ENCODE measurements at places on chromosomes 5 and 9. TPM values are rescaled to one million over a fixed set of nuclear protein-coding genes. Genes with fewer than 3 reads are reported as not detected.

DNA sequence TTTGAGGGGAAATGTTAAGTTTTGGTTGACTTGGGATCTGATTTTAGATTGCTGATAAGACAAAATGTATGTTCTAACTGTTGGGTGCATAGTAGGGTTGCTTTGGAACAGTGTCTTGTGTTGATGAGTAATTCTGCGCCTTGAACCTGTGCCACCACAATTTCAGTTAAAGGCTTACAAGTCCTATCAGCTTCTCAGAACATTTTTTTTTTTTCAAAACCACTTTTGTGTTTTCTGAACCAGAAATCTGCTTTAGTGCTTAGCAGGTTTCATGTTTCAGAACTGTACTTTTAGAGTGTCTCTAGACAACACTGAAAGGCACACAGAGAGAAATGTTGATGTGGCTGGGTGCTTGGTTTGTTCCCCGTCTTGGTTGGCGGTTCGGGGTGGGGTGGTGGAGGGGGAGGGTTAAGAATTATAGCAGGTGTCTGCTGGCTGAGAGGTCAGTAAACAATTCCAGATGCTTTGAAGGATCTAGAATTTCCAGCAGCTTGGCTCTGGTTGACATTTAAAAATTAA lies 84.6 kb downstream of the ANKRD55 start:
- no peak for DNase-seq

DNA sequence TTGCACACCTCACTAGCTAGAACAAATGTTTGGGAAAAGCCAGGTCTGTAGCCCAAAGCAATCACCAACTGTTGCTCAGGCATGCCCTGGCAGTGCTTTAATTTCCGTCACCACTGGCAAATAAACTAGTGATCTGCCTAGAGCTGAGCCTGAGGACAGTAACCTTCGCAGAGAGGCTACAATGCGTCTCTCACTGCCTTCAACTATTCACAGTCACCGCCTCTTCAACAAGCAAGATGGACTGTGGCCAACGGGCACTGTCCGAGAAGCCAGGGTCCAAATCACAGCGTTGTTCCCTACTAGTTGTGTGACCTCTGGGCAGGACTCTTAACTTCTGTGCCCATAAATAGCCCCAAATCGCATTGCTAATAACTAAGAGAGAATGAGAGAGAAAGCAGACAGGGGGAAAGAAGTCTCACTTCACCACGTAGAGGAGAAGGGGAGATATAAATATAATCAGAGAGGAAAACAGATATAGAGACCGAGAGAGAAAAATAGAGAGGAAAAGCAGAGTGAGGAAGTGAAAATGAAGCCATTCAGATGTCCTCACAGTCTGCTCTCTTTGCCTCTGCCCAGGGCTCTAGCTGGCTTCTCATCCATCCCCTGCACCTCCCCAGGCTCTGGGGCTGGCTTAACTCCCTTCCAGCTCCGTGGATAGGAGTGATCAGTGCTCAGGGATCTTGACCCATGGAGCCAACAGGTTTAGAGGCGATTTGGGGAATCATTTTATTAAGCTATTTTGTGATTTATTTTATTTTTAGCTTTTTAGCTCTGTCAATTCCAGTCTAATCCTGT lies 157.9 kb downstream of the ZDHHC21 start:
- peak; percentile 60 for DNase-seq

- DNase-seq = no peak
Observed at GRCh38 chr5:63141591-63141990, 563.0 kb downstream of the LRRC70 start.

DNA sequence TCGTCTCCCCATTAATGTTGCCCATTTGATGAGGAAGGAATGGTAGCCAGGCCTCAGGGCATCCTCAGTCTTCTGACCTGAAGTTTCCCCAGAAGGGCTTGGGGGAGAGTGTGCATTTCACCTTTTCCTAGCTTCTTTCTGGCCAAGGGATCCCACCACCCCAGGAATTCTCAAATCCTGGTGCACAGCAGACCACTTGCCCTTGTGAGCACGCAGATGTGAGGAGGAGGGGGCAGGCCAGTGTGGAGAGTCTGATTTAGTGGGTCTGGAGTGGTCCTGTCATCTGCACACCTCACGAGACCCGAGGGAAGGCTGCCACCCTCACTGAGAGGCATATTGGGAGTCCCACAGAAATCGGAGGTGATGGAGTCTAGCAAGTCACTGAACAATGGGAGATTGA lies 64.3 kb downstream of the CXXC5 start:
- no peak for DNase-seq

- DNase-seq = no peak
Observed at GRCh38 chr5:176626876-176627236, 3.5 kb downstream of the SNCB start.

- DNase-seq = no peak
Observed at GRCh38 chr9:12773562-12773961, 1.3 kb upstream of the LURAP1L start.

DNA sequence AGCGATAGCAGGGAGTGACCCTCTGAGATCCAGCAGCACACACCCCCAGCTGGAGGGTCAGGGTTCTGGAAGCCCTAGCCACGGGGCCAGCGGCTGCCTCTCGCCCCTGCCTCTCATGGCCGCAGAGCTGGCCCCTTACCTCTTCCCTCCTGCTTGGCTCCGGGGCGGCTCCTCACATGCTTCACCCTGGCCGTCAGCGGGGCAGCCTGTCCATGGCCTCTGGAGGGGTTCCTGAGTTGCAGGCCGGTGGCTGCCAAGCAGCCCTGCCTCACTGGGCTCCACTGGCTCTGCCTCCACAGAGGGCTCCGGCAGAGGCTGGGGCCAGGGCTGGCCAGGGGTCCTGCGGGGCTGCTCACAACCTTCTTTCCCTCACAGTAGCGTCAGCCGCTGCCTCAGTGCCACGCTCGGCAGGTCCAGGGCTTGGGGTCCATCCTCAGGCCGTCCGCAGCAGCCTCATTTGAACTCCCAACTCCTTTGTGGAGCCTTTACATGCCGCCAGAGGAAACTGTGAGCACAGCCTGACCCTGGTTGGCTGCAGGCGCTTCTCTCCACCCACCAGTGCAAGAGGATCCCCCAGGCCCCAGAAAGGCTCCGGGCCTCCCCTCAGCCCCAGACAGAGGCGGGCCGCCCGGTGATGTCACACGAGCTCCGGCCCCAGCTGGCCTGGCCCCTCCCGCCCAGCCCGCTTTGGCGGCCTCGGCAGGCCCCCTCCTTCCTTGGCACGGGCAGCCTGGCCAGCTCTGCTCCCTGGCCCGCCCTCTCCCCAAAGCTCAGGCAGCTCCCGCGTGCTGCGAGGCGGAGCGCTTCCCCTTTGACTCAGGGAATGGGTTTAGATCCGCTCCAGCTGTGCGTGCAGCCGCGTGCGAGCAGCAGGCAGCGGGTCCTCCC lies at the start of gene ANGPTL2:
ANGPTL2 (minus strand) TSS at position 460 of the 888 bp plus-strand sequence. CDS start 13,904 bp downstream, outside the sequence.
- DNase-seq = peak; percentile 98

- no peak for DNase-seq
Observed at GRCh38 chr5:97937846-97938245, 754.8 kb upstream of the RIOK2 start.

GRCh38 chr5:2749514-2750025 lies 1.9 kb downstream of the IRX2 start:
- no peak for DNase-seq

DNA sequence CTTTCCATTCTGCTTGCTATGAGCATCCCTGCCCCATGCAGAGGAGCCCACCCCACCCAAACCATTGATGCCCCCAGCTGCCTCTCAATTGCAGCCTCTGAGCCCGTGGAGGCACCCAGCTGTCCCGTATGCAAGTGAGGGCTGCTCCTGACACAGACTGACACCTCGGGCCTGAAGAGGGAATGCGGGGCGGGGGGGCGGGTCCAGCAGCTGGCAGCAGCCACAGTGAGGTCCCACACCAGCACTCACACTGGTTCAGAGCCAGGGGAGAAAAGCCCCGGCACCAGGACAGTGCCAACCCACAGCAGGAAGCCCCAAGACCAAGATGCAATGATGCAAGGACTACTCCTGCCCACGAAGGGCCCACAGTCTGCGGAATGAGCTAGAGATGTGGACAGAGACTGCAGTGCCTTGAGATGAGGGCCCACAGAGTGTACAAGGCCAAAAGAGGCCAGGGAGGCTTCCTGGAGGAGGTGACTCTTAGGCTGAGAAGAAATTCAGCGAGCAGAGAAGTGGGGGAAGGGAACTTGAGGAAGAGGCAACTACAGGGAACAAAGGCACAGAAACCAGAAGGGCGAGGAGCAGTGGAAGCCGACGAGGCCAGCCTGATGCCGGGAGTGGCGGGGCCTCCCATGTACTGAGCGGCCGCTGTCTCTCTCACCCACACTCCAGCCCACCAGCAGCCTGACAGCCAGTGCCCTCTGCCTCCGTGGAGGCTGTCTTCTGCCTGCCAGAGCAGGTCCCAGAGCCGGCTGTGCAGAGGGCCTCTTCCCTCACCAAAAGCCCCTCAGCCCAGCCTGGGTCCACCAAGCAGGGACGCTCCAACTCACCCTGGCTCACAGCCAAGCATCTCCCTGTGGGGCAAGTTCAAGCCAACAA lies 9.2 kb downstream of the EEIG1 start:
- DNase-seq = no peak

GRCh38 chr9:109232449-109233237 lies 65.6 kb upstream of the FRRS1L start:
- no peak for DNase-seq

- no peak for DNase-seq
Observed at GRCh38 chr5:101068298-101068697, 165.2 kb upstream of the ST8SIA4 start.

DNA sequence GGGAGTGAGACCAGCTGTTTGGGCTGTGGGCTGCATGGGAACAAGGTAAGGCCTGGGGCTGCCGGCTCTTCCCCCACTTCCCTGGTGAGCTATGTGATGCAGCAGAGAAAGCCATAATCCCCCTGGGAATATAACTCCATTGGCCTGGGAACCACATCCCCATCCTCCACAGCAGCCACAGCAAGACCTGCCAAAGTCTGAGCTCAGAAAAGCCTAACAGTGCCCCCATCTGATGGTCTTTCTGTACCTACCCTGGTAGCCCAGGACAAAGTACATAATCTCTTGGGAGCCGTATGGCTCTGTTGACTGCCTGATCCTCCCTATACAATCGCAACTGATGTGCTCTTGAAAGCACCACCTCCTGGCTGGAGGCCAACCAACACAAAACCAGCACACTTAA lies 432.6 kb downstream of the CDH18 start:
- DNase-seq = no peak

GRCh38 chr5:154298065-154298464 lies 107.5 kb downstream of the GALNT10 start:
- no peak for DNase-seq

DNA sequence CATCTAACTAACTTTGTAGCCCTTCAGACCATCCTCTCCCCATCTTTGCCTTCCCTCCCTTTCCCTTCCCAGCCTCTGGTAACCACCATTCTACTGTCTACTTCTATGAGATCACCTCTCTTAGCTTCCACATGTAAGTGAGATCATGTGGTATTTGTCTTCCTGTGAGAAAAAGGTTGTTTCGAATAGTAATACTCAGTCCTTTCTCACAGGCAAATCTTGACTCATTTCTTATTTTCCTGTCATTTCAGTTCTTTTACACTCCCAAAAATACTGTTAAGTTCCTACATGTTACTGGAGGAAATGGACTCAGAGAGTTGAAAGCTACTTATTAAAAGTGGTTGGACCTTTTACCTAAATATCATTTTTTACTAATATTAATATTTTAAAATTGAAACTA lies 82.1 kb downstream of the SLF1 start:
- DNase-seq = no peak

GRCh38 chr9:132857616-132858342 lies 20.3 kb downstream of the AK8 start:
- DNase-seq = peak; percentile 58

DNA sequence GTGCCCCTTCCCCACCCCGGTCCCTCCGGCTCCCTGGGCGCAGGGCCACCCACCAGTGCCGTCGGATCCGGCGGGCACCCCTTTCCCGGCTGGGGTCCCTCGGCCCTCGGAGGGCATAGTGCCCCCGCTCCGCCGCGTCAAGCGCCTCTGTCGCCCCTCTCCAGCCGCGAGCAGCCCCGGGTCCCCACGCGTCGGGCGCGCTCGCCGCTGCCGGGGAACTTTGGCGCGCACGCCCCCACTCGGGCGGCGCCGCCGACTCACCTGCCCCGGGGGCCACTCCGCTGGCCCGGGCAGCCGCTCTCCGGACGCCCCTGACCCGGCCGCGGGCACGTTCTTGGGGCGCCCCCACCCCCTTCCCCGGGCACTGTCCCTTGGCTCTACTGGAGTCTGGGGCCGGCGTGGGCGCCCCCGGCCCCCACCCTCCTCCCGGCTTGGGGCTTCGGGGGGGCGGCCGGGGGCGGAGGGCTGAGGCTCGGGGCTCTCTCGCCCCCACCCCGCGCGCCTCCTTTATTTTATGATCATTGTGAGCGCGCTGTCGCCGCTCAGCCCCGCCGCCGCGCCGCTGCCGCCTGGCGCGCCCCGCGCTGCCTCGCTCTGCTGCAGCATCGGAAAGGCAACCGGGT lies 1.1 kb upstream of the FAM78A start:
- DNase-seq = no peak

Gene PCDHB9
- total RNA-seq = 1.9 TPM

Gene ARHGEF37
- 23.0 TPM for total RNA-seq

Gene DNAH5
- 0.25 TPM for total RNA-seq

Gene HCN1
- total RNA-seq = 13.1 TPM

Gene GFI1B
- 0.56 TPM for total RNA-seq

Gene CCDC192
- total RNA-seq = not detected

Gene RNF224
- not detected for total RNA-seq
